ENCODE measurements at places on chromosomes 13 and 19.
A peak's percentile ranks its signal among the peaks of the same experiment; 100 is the strongest.

DNA sequence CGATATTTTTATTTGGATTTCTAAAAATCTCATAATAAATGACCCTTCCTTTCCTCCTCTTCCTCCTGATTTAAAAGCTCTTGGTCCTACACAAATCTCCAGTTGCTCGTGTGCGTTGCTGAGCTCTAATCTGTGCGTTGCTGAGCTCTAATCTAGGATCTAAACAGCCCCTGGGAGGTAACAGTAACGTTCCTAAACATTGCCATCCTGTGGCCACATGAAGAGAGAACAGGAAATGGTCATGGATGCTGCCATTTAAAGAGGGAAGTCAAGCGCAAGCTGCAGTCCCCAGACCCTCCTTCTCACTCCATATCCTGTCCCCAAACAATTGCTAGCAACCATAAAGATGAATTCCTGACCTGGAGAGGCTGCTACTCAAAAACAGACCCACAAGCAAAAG, 170.8 kb downstream of the NUFIP1 start:
- no peak for DNase-seq

DNA sequence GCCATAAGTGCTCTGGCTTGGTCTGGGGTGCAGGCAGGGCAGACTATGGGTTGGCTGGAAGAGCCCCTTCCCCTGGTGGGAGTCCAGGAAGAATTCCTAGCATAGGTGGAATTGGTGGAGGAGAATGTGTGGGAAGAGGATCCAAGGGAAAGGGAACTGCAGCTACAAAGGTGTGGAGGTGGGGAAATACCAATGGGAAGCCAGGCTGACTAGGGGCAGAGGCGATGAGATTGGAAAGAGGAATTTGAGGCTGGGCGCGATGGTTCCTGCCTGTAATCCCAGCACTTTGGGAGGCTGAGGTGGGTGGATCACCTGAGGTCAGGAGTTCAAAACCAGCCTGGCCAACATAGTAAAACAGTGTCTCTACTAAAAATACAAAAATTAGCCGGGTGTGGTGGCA, 4.8 kb upstream of the SDHAF1 start:
- DNase-seq, result no peak

GRCh38 chr19:41951686-41952172, 7.4 kb downstream of the RABAC1 start:
- DNase-seq, result peak; percentile 75

DNA sequence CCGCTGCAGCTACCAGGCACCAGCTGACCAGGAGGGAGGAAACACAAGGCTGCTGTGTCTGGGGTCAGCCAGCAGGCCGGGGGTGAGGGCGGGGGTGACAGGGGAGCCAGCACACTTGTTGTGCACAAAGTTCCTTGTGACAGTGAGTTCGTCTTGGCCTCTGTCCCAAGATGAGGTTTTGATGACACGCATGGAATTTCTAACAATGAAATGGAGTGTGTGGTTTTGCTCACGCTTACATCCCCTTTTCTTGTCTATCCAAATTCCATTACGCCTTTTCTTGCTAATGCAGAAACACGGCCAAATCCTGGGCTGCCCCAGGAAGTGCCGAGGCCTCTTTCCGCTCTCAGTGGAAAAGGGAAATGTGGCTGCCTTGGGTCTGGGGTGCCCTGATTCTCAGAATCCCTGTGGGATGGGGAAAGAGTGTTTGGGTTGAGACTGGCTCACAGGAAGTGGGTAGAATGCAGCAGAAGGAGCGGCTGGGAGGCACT, 73.8 kb downstream of the GADD45B start:
- no peak for DNase-seq

GRCh38 chr19:5003781-5004180, 34.9 kb downstream of the KDM4B start:
- DNase-seq, result no peak

DNA sequence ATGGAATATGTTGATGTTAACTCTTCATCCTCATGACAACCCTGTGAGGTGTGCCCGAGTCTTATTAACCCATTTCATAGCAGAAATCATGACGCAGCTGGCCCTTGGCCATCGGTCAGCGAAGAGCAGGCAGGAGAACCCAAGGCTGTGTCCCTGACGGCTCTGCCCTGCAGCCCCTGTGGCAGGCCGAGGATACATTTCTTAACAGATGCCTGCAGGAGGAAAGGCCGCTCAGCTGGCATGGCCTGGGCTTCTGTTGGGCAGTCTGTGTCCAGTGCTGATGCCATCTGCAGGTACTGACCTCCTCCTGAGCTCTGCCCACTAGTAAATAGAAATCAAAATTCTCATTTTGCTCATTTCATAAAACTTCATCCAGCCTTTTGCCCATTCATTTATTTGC, 35.4 kb upstream of the MCF2L start:
- DNase-seq, result no peak

DNA sequence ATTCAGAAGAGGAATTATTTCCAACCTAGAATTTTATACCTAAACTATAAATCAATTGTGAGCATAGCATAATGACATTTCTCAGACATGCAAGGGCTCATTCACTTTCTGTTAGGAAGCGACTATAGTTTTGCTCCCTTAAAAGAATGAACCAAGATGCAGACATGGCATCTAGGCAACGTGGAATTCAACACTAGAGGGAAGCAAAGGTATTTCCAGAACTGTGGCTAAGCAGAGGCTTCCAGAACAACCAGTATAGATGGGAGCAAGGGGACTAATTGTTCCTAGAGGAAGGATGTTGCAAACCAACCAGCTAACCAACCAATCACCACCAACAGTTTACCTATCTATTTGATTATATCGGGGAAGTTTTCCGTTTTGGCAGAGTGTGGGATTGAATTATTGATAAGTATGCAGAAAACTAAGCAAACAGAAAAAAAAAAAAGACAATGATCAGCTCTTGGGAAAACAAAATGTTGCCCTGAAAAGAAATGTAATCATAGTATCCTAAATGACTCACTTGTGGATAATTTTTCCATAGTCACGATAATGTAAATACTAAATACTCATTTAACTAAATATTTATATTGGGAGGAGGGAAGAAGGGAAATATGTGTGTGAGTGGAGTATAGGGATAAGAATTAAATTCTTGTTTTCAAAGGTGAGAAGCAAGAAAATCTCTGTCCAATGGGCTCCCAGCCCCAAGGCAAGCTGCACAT, 21.1 kb downstream of the ARL11 start:
- no peak for DNase-seq

- no peak for DNase-seq
These were observed 74.3 kb upstream of the FAM216B start for GRCh38 chr13:42707048-42707447.

GRCh38 chr13:111429064-111429558, 108.7 kb downstream of the TEX29 start:
- no peak for DNase-seq

DNA sequence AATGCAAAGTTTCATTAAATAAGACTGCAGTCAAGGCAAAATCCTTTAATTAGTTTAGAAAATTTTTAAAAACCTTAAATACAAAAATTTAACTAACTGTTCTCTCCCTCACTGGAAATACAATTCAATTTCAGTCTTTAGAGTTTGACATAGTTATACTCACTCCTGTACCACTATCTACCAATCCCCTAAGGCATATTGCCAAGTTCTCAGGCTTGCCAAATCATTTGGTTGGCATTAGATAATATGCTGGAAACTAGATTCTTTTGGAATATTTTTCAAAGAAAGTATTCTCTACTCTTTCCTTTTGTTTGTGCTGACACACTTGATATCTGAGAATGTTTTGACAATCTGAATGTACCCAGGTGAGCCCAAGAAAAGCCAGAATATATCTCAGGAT, 77.2 kb downstream of the TSC22D1 start:
- DNase-seq, result no peak

GRCh38 chr19:15337202-15337601, 4.9 kb upstream of the BRD4 start:
- no peak for DNase-seq
